ENCODE measurements at places on chromosomes 2 and 18.

DNA sequence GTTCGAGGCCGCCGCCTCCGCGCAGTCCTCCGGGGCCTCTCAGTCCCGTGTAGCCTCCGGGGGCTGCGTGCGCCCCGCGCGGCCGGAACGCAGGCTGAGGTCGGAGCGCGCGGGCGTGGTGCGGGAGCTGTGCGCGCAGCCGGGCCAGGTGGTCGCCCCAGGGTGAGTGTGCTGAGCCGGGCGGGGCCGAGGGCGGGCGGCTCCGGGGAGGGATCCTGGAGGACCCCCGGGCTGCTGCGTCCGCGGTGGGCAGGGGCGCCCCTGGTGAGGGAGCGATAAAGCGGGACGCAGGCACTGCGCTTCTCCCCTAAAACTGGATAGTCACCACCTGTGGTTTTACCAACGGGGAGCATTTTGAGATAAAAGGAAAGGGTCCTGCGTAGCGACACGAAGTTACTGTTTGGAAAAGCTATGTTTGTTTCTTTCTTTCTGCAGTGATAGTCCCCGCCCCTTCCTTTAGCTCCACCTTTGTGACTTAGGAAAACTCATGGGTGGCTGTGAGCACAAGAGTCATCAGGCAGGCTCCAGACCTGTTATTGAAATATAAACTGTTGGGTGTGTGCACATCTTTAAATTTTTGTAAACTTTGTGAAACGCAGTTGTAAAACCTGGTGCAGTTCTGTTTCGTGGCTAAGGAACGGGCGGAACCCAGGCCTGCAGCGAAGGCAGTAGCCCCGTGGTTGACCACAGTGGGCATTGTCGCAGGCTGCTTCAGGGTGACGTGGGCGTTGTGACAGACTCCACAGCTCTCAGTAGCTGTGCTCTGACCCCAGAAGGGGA is 687 bp downstream of the CTDP1 start:
- no peak for DNase-seq

DNA sequence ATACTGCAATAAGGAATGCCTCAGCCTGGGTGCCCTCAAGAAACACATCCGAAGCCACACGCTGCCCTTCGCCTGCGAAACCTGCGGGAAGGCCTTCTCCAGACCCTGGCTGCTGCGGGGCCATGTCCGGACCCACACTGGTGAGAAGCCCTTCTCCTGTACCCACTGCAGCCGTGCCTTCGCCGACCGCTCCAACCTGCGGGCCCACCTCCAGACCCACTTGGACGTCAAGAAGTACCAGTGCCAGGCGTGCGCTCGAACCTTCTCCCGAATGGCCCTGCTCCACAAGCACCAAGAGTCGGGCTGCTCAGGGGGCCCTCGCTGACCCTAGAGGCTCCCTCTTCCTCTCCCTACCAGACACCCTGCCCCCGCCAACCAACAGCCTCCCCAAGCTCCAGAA is 37.6 kb downstream of the UNC80 start:
- DNase-seq = peak; percentile 57

DNA sequence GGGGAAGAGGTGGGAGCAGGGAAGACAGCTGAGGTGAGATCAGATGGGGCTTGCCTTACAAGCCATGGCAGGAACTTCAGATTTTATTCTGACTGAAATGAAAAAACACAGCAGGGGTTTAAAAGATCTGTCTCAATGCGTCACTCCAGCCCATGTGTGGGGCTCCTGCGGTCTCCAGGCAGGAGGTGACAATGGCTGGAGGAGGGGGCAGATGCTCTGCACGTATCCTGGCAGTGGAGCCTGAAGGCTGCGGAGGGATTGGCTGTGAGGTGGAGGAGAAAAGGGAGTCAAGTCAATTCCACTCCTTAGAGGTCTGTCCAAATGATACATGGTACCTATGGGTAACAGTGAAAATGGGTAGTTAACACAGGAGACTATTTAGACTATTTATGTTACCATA is 40.5 kb upstream of the KIDINS220 start:
- DNase-seq = no peak

GRCh38 chr2:173898996-173899395 is 66.2 kb downstream of the SP3 start:
- no peak for DNase-seq

DNA sequence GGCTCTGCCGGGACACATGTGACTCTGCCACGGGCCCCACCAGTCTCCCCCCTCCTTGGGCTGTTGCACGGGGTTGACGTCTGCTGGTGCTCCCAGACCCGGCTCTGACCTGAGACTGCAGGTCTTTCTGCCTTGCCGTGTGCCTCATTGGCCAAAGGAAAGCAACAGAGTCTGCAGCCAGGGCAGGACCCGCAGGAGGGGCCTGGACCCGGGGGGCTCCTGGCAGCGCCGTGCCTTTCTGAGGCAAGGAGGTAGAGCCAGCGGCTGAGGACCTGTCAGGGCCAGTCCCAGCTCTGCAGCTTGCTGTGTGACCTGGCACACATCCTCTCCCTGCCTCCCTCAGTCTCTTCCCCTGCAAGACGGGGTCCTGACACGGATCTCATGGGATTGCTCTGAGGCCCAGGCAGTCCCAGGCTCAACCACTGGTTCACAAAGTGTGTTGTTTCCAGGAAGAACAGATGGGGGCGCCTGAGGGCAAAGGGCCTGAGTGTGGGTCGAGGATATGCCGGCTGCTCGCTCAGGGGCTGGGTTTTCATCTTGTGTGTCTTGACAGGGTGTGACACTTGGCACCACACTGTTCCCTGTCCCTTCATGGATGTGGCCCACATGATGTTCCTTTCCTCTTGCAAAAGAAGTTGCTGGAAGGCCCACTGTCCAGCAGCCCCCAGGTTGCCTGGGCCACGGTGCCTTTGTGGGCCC is 9.0 kb downstream of the CAPN10 start:
- DNase-seq = peak; percentile 24
